ENCODE measurements at places on chromosomes 6 and 20. TPM values are rescaled to one million over a fixed set of nuclear protein-coding genes. Genes with fewer than 3 reads are reported as not detected.
A peak's percentile ranks its signal among the peaks of the same experiment; 100 is the strongest.

GRCh38 chr6:170439366-170440361, 113.4 kb downstream of the PSMB1 start:
- DNase-seq, result peak; percentile 63

DNA sequence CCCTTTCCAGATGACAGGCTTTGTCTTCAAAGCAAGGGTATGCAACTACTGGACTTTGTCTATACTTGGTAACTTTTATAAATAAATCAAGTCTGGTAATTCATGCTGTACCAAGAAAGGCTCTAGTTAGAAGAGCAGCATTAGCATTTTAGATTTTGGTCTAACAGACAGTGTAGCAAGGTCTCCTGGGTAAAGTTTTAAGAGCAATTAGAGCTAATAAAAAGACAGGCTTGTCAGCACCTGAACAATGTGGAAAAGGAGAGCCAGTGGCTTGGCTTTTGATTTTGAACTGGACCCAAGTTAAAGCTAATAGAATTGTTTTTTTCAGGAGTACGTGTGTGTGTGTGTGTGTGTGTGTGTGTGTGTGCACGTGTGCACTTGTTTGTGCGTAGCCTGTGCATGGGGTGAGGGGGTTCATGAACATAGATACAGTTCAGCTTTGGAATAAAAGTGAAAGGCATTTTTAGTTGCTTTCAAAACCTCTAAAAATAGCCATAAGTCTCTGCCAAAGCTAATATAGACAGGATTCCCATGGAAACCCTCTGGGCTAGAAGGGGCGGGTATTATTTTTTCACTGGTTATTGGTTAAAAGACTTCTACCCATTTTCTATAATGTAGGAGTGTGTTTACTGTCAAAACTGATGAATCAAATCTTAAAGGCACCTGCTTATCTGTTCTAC, 138.4 kb downstream of the KCNQ5 start:
- DNase-seq, result peak; percentile 65

Gene SUMO4
- polyA plus RNA-seq, result 0.29 TPM

Gene HLA-DRB1
- 8.4 TPM for polyA plus RNA-seq

- DNase-seq, result no peak
These were observed 521 bp downstream of the CDK5RAP1 start for GRCh38 chr20:33400812-33401183.

- no peak for DNase-seq
These were observed 1.0 kb upstream of the DUSP22 start for GRCh38 chr6:291204-291696.

DNA sequence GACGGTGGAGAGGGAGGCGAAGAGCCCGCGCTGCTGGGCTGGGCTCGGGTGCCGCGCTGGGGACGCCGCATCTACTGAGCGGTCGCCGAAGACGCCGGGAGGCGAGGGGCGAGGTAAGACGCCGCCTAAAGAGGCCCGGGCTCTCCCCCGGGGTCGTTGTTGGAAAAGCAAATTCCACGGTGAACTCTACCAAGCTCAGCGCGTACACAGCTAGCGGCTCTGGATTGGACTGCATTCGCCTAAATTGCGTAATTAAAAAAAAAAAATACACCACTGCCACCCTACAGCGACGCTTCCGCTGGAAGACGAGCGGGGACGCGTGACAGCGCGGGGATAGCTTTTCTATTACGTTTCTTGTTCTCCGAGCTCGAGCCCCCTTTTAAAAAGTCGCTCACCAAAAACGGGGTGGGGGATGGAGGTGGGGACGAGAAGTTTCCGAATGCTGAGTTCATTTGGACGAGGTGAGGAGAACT, 92.0 kb upstream of the PRDM1 start:
- DNase-seq, result peak; percentile 54

DNA sequence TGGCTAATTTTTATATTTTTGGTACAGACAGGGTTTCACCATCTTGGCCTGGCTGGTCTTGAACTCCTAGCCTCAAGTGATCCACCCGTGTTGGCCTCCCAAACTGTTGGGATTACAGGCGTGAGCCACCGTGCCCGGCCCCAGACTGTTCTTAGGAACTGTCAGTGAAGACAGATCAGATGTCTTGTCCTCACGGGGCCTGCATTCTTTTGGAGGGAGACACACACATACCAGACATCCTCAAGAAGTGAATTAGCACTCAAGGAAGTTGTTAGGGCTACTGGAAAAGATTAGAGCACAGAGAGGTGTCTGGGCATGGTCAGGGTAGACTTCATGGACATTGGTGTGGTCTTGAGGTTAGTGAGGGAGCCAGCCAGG, 10.3 kb upstream of the LPIN3 start:
- DNase-seq, result no peak

DNA sequence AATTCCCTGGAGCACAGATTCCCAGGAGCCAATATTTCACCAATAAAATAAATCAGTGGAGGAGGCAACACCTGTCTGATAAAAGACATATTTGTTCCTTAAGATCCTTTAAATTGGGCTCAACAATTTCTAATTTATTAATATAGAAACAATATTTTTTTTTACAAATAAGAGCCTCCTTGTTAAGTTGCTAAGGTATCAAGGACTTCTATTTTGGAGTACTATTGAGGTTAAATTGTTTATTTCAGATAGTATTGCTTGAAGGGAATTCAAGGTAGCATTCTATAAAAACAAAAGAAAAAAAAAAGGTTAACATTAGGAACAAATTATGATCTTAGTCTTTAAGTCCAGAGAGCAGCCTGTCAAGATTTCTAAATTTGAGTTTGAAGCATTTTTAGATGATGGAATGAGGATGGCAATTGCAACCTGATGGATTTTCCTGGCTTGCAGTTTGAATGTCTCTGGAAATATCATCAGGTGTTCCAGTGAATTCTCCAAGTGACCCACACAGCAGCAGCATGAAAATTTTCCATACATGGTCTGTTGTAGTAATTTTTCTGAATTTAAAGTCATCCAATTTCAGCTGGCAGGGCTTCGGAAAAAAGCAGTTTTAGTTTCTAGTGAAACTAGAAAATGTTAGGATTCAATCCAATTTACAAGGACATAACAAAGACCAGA, 19.3 kb upstream of the NCR2 start:
- DNase-seq, result peak; percentile 90

- peak; percentile 36 for DNase-seq
These were observed 6.7 kb upstream of the IFT52 start for GRCh38 chr20:43583982-43584432.

DNA sequence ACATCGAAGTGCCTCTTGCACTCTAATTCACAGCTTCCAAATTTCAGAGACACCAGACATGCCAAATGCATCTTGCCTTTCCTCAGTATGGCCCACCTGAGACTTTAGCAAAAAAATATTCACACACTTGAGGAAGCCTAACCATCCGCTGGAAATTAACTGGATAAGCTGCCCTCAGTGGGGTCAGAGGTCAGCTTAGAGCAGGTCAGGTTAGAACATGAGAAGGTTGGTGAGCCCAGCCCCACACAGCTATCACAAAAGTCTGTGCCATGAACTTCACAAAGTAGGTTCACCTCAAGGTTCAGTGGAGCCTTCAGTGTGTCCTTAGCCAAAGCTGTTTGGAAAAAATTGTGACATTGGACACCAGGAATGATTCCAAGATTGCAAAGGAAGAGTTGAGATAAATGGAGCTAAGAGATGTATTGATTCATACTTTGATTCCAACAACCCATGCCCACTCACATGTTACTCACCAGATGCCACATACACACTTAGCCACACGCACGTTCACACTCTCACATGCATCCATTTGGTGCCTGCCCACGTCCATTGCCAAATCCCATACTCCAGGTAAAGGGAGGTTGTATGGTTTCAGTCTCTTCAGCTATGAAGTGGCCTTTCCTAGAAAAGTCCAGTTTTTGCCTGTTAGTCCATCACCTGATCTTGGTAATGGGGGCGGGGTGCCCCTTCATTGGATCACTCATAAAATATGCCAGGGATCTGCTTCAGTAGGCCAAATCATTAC, 11.1 kb downstream of the BAK1 start:
- no peak for DNase-seq

DNA sequence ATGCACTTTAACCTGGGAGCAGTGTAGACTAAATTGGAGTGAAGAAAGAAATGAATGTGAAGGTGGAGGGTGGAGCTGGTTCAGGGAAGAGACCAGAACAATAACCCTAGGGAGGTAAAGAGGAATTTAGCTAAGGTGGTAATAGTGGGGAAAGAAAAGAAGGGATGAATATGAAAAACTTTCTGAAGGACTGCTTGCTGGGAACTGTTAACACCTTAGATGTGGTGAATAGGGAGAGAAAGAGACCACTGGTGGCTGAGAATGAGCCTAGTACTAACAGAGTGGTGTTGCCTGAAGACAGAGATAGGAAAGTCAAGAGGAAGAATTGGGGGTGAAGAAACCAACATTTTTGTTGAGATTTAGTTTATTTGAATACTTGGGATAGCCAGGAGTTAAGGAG, 78.4 kb upstream of the HS3ST5 start:
- no peak for DNase-seq

DNA sequence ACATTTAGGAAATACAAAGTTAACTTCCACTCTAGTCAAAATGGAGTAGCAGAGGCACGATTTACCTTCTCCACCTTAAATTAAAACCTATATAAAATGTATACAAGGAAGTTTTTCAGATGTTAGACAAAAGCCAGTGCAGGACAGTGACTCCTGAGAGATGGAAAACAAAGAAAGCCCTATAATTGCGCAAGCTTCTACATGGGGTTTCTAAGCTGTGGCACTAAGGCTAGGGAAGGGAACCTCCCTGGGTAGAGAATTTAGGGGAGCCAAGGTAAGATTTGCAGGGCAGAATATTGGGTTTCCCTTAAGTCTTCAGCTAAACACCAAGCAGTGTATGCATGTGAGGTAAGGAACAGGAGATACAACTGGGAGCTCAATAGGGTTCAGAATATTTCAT, 18.5 kb upstream of the ZC3H12D start:
- no peak for DNase-seq

- no peak for DNase-seq
These were observed 40.9 kb downstream of the OVOL2 start for GRCh38 chr20:18016772-18017171.

DNA sequence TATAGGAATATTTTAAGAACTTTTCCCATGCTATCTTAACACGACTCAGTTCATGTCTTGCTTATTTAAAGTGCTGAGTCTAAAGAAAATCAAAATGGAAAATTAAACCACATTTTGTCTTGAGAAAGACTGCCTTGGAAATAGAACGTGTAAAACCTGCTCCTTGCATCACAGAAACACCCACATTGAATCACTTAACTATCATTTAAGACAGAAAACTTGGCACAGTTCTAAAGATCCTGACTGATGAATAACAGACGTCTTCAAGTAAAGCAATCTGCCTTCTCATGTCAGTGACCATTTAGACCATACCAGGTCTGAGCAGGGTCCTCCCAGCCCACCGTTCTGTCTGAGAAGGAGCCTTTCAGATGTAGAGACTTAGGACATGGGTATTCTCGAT, 7.4 kb downstream of the PERP start:
- DNase-seq, result peak; percentile 28

DNA sequence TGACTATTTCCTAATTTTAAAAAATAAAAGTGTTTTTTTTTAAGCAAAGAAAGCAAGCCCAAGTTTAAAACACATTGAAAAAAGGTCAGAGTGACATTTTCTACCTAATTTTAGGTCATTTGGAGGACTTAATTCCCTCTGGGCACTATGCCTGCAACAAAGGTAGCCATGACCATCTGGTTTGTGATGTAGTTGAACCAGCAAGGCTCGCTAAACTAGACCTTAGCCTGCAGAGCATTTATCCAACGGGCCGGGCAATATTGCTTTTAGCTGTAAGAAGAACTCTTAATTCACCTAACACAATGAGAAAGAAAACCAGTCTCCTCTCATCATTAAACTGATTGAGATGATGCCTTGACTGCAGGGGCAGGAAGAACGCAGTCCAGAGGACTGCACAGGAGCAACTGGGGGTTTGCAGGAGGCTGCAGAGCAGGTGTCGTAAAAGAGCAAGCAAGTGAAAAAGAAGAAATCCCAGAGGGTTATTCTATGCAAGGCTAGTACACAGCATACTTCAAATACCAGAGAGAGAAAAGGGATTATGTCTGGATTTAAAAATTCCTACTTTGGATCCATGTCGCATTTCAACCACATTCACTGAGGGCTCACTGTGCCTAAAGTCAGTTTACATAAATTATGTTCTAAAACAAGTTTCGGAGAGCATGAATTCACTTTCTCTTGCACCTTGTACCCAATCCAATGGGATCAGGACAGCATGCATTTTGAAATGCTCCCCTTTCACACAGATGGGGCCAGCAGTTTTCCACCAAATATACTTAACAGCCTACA, 12.8 kb downstream of the TRAF3IP2 start:
- DNase-seq, result peak; percentile 71

Gene ZNF165
- polyA plus RNA-seq, result 0.36 TPM

DNA sequence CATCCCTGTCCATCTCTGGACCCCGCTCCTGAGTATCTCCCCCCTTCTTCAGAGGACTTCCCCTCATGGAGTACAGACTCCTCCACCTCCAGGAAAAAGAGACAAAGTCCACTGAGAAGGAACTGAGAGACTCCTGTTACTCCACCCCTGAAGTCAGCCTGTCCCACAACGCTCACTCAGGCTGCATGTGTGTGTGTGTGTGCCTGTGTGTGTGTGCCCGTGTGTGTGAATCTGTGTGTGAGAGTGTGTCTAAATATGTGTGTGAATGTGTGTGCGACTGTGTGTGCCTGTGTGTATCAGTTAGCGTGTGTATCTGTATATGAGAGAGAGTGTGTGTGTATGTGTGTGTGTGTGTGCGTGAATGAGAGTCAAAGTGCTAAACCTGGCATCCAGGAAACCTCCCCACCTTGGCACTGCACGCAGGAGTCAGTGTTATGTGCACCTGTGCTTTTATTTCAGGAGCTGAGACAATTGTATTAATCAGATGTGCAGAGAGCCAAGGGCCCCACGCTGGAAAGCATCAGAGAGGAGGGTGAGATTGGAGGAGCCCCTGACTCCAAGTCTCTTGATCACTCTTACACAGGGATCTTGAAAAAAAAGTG, 39.0 kb downstream of the HLA-A start:
- DNase-seq, result no peak

DNA sequence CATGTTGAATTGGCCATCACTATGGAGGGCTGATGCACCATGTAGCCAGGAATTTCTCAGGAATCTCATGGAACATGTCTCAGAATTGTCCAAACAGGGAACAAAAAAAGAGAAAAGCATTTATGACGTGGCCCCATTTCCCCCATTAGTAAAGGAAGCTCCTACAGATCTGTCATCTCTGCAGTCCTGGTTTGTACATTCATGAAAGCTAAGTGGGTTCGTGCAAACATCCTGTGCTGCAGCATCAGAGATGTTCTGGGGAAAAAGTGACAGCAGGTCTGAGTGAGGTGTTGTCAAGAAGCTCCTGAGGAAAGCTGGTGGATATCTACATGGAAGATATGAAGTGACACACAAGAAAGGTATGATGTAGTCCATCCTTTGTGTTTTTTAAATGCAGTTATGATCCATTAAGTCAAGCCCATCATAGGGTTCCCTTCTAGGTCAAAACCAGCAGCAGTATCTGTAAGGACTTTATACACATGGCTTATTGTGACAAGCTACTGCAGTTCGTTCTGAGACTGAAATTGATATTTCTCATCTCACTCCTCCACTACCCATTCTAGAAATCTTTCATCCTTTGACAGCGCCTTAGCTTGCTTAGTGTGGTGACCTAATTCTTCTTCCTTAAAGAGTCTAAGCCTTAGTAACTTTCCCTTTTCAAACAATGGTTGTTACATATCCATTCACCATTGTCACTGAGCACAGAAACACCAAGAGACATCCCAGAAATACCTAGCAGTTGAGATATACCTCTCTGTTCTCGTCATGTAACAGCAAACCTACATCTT, 200.0 kb upstream of the TCF21 start:
- DNase-seq, result no peak

Data from muscle of leg (tissue), 16 donors.